ENCODE measurements at places on chromosomes 16 and 17. TPM values are rescaled to one million over a fixed set of nuclear protein-coding genes. Genes with fewer than 3 reads are reported as not detected.

DNA sequence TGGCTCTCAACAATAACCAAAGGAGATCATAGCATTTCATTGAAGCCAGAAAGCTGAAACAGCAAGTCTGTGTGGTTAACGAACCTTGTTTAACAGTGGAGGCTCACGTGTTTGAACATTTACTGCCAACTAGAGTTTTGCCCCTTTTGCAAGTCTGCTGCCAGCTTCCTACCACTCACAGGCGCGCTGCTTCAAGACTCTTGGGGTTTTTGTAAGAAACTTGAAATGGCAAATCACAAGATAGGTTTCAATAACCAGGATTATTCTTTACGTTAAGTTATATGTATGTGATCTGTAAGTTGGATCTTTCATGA is 1.2 kb downstream of the SNTB2 start:
- H3K4me1 ChIP-seq: peaks cover 54% of the 10 kb centered on the region
- peak overlapping the region; percentile 46 for H3K27ac ChIP-seq
- no peaks in the 10 kb centered on the region for H3K36me3 ChIP-seq
- no peaks in the 10 kb centered on the region for H3K27me3 ChIP-seq
- peak; percentile 49 for DNase-seq
- peak overlapping the region; percentile 81 for H3K4me3 ChIP-seq

DNA sequence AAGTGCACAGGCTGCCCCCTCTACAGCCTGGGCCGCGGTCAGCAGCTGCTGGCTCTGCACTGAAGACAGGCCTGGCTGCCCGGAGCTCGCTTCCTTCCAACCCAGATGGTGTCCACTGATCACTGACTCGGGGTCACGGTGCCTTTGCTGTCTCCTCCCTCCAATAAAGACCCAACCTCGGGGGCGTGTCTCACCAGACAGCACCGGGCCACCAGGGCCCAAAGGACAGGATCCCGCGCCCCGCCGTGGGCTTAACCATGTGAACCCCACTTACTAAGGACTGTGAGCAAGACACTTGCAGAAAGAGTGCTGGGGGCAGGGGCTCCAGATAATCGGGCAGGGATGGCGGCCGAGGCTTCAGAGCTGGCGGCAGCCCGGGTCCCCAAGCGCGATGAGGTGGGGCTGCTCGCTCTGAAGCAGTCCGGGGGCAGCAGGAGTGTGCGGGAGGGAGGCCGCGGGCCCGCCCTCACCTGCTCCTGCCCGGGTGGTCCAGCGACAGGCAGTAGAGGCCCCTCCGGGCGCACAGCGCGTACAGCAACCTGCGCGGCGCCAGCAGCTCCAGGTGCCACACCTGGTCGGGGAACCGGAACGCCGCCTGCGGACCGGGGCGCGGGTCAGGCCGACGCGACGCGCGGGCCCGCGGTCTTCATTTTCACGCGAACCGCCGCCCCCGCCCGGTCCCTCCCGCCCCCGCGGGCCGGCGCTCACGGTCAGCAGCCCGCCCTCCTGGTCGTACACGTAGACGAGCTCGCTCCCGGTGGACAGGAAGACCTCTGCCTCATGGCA is 502 bp downstream of the FAAP100 start:
- no peaks in the 10 kb centered on the region for H3K27me3 ChIP-seq
- H3K4me1 ChIP-seq: peaks cover 41% of the 10 kb centered on the region
- peak overlapping the region; percentile 94 for H3K4me3 ChIP-seq
- H3K27ac ChIP-seq: peak overlapping the region; percentile 83
- no peak for DNase-seq

GRCh38 chr17:64369007-64369893 is 21.4 kb downstream of the PECAM1 start:
- H3K4me1 ChIP-seq: no peaks in the 10 kb centered on the region
- H3K4me3 ChIP-seq: no peak overlapping the region
- H3K27ac ChIP-seq: no peak overlapping the region
- no peaks in the 10 kb centered on the region for H3K27me3 ChIP-seq

DNA sequence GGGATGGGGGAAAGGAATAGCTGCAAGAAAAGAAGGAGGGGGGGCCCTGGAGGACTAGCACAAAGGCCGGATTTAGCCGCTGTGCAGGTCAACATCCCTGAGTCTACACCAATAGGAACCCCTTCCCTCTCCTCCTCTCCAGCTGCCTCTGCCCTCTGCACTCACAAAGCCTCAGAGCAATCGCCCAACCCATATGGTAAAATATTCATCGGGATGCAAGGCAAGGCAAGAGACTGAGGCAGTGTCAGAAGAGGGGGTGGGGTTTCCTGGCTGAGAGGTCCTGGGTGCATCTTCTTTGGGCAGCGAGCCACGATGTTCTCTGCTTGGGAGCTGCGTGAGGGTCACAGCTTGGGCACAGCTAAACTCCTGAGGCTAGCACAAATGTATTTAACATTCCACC is 115.5 kb upstream of the NLRP1 start:
- no peak overlapping the region for H3K4me3 ChIP-seq
- H3K4me1 ChIP-seq: no peaks in the 10 kb centered on the region
- no peak for DNase-seq
- H3K27ac ChIP-seq: no peak overlapping the region
- H3K36me3 ChIP-seq: no peaks in the 10 kb centered on the region

- H3K27ac ChIP-seq: no peak overlapping the region
- no peak overlapping the region for H3K4me3 ChIP-seq
These were observed 8.3 kb downstream of the ZNF594 start for GRCh38 chr17:5183410-5183793.

DNA sequence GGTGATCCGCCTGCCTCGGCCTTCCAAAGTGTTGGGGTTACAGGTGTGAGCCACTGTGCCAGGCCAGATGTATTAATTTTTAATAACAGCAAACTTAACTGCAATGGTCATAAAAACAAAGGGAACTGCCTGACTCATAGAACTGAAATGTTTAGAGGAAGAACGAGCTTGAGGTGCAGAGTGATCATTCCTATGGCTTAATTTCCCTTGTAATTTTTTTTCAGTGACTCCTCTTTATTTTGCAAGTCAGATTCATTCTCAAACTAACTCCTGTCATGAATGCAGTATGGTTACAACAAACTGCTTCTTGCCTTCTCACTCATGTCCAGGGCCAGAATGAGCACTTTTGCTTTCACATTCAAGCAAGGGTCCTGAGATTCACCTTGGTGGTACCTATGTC is 231.3 kb downstream of the HAPSTR1 start:
- no peaks in the 10 kb centered on the region for H3K4me1 ChIP-seq
- no peak for DNase-seq
- H3K27me3 ChIP-seq: no peaks in the 10 kb centered on the region
- no peaks in the 10 kb centered on the region for H3K36me3 ChIP-seq
- H3K27ac ChIP-seq: no peak overlapping the region

DNA sequence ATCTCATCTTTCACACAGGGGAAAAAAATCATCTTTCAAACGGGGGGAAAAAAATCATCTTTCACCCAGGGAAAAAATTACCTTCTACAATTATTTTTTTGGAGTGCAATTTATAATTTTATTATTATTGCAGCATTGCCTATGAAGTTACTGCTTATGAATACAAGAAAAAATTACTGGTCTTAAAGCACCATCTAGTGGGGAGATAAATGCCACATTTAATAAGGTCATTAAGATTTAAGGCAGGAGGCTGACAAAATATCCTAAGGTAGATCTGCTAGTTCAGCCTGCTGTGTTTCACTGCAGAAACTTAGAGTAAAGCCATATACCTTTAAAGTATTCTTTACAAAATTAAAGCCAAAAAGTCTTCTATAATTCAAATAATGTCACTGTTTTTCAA is 13.7 kb downstream of the SHCBP1 start:
- no peak for DNase-seq
- no peaks in the 10 kb centered on the region for H3K36me3 ChIP-seq
- no peak overlapping the region for H3K4me3 ChIP-seq
- H3K27me3 ChIP-seq: no peaks in the 10 kb centered on the region
- H3K4me1 ChIP-seq: peaks cover 8% of the 10 kb centered on the region

DNA sequence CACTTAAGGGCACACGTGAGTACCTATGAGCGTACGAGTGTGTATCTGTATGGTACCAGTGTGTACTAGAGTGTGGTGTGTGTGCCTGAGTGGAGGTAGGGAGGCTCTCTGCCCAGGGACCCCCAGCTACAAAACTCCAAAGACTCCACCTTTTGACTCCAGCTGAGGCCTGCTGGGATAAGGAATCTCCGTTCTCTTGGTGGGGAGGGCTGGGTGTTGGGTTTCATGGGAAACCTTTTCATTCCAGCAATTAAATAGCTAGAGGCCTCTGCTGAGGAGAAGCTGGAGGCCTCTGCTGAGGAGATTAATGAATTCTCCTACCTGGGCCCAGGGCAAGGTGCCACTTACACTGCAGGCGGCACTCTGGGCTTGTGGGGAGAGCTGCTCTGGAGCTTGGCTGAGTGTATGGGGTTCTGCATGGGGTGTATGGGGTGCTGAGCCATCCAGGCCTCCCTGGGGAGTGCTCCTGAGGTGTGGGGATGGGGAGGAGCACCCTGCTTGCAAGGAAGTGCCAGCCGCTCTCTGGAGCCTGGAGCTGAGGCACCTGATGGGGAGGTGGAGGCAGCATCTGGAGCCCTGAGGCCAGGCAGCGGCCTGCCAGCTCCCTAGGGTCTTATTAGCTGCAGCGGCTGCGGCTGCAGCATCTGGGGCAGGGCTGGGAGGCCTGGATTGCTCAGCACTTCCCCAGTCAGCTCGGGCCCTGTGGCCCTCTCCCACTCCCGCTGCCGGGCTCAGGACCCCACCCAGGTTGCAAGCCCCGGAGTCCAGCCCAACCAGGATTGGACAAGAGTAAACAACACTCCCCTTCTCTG is 4.6 kb downstream of the ANKRD13B start:
- H3K27ac ChIP-seq: no peak overlapping the region
- no peak overlapping the region for H3K4me3 ChIP-seq
- DNase-seq: no peak
- no peaks in the 10 kb centered on the region for H3K36me3 ChIP-seq

GRCh38 chr16:13940397-13940933 is 20.5 kb downstream of the ERCC4 start:
- no peak overlapping the region for H3K27ac ChIP-seq
- H3K4me3 ChIP-seq: no peak overlapping the region
- no peaks in the 10 kb centered on the region for H3K4me1 ChIP-seq
- DNase-seq: no peak
- peaks cover 45% of the 10 kb centered on the region for H3K36me3 ChIP-seq

DNA sequence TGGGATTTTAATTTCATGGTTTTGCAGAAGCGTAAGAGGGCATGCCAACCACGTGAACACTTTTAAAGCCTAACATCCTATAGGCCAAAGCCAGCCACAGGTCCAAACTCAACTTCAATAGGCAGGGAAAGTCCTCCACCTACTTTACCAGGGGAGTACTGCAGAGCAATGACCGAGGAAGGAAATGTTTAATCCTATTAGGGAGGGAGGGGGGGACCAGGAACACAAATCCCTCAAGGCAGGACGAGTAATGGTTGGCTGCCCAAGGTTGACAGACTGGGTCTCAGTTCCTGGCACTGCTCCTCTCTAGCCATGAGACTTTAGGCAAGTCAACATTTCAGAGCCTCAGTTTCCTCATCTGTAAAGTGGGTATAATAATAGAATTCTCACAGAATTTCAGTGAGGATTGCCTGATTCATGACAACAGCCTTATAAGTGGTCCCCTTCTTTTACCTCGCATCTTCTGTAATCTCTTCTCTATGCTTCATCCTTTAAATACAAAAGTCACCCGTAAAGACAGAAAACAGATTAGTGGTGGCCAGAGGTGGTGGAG is 315.8 kb downstream of the HAPSTR1 start:
- H3K36me3 ChIP-seq: no peaks in the 10 kb centered on the region
- H3K27me3 ChIP-seq: no peaks in the 10 kb centered on the region
- H3K4me3 ChIP-seq: no peak overlapping the region
- no peak for DNase-seq

DNA sequence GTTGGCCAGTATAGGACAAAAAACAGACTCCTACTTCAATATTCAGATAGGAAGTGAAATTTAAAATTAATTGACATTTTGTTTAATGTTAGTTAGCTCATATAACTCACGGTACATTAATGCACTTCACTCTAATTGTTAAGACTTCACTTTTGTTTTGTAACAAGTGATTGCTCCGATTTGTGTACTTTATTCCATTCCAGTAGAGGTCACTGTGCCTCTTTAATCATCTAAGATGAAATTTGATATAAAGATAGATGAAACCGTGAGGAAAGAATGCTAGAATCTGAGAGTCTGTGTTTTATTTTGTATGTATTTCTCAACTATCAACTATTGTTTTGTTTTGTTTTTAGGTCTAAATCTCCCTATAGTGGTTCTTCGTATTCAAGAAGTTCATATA is 29.0 kb downstream of the RBBP6 start:
- no peak for DNase-seq
- H3K4me3 ChIP-seq: no peak overlapping the region
- no peaks in the 10 kb centered on the region for H3K27me3 ChIP-seq
- H3K4me1 ChIP-seq: no peaks in the 10 kb centered on the region

GRCh38 chr16:1288813-1289476 is 20.5 kb upstream of the UBE2I start:
- H3K4me1 ChIP-seq: peaks cover 8% of the 10 kb centered on the region
- H3K27me3 ChIP-seq: peaks cover 42% of the 10 kb centered on the region
- H3K4me3 ChIP-seq: no peak overlapping the region
- H3K36me3 ChIP-seq: no peaks in the 10 kb centered on the region
- H3K27ac ChIP-seq: no peak overlapping the region

- no peak overlapping the region for H3K27ac ChIP-seq
- DNase-seq: no peak
- H3K4me3 ChIP-seq: no peak overlapping the region
- peaks cover 10% of the 10 kb centered on the region for H3K4me1 ChIP-seq
- H3K36me3 ChIP-seq: no peaks in the 10 kb centered on the region
- no peaks in the 10 kb centered on the region for H3K27me3 ChIP-seq
These were observed 71.6 kb downstream of the GSG1L start for GRCh38 chr16:27991876-27992275.

GRCh38 chr16:1984347-1985225 is 593 bp downstream of the GFER start:
- peaks cover 33% of the 10 kb centered on the region for H3K27me3 ChIP-seq
- H3K4me1 ChIP-seq: peaks cover 44% of the 10 kb centered on the region
- H3K36me3 ChIP-seq: peaks cover 12% of the 10 kb centered on the region
- peak overlapping the region; percentile 65 for H3K4me3 ChIP-seq

GRCh38 chr16:10662212-10662611 is 32.5 kb downstream of the TEKT5 start:
- H3K4me1 ChIP-seq: no peaks in the 10 kb centered on the region
- no peak overlapping the region for H3K27ac ChIP-seq
- no peaks in the 10 kb centered on the region for H3K36me3 ChIP-seq

- no peak overlapping the region for H3K4me3 ChIP-seq
- no peaks in the 10 kb centered on the region for H3K4me1 ChIP-seq
- H3K27ac ChIP-seq: no peak overlapping the region
- no peaks in the 10 kb centered on the region for H3K36me3 ChIP-seq
- H3K27me3 ChIP-seq: no peaks in the 10 kb centered on the region
These were observed 222.9 kb downstream of the CDH8 start for GRCh38 chr16:61813339-61813738.

DNA sequence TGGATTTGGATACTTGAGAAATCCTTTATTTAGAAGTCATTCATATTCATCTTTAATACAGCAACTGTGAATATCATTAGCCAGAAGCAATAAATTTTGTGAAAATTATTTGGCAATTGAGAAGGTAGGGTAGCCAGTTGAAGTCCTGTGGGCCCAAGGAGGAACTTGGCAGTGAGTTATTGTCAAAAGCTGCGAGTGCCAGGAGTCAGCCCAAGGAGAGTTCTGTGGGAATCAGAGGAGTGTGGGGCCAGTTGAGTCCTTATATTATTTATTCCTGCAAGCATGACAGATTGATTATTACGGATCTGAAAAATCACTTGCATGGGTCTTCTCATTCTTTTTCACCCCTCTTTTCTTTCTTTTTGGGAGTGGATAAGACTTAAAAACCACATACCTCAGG is 38.3 kb downstream of the PRKCA start:
- no peaks in the 10 kb centered on the region for H3K27me3 ChIP-seq
- no peak for DNase-seq
- peaks cover 15% of the 10 kb centered on the region for H3K4me1 ChIP-seq
- no peaks in the 10 kb centered on the region for H3K36me3 ChIP-seq

The KCNJ2 gene
- not detected for total RNA-seq

The CMTM1 gene
- 0.66 TPM for total RNA-seq

The TBX4 gene
- not detected for total RNA-seq

The PLEKHM1 gene
- 108 TPM for total RNA-seq

The KRTAP4-6 gene
- not detected for total RNA-seq

The VWA3A gene
- total RNA-seq: 0.47 TPM

Data from CD4-positive, alpha-beta T cell (primary cell).